A673 (cell line): ENCODE measurements at places on chromosomes 2 and 18. TPM values are rescaled to one million over a fixed set of nuclear protein-coding genes. Genes with fewer than 3 reads are reported as not detected.

Gene MARCHF4
- total RNA-seq = 2.4 and 6.1 TPM in 2 replicates

- H3K27ac ChIP-seq = no peak overlapping the region
- no peaks in the 10 kb centered on the region for H3K4me1 ChIP-seq
- no peaks in the 10 kb centered on the region for H3K36me3 ChIP-seq
These were observed 20.4 kb upstream of the XDH start for GRCh38 chr2:31434911-31435310.

Gene ZEB2
- total RNA-seq = 146 TPM in 2 replicates

DNA sequence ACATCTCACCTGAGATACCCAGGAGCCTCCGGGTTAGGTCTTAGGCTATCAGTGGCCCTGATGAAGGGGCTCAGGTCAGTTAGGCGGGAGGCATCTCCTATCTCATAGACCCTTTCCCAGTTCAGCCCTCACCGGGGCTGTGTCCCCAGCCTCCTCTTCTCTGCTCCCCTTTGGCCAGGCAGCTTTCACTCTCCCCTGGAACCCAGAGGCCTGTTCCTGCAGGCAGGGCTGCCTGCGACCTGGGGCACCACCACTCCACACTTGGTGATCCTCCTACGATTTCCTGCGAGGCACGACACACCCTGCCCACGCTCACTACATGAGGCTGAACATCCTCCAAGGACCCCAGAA, 51.2 kb downstream of the SFXN5 start:
- no peaks in the 10 kb centered on the region for H3K27me3 ChIP-seq
- no peaks in the 10 kb centered on the region for H3K36me3 ChIP-seq
- no peak for DNase-seq

- no peak for DNase-seq
- H3K36me3 ChIP-seq = no peaks in the 10 kb centered on the region
These were observed 28.2 kb upstream of the ACAA2 start for GRCh38 chr18:49841236-49842217.

Gene CDKL4
- total RNA-seq = 0.79 and 1.1 TPM in 2 replicates

Gene UCN
- total RNA-seq = 0.64 and 0.68 TPM in 2 replicates

- DNase-seq = peak; percentile 37
- no peaks in the 10 kb centered on the region for H3K36me3 ChIP-seq
- no peak overlapping the region for H3K4me3 ChIP-seq
- no peaks in the 10 kb centered on the region for H3K27me3 ChIP-seq
- H3K4me1 ChIP-seq = no peaks in the 10 kb centered on the region
These were observed 13.3 kb upstream of the CYP20A1 start for GRCh38 chr2:203225423-203226039.

- H3K27ac ChIP-seq = no peak overlapping the region
- DNase-seq = no peak
- H3K36me3 ChIP-seq = no peaks in the 10 kb centered on the region
- H3K27me3 ChIP-seq = no peaks in the 10 kb centered on the region
- no peaks in the 10 kb centered on the region for H3K4me1 ChIP-seq
- no peak overlapping the region for H3K4me3 ChIP-seq
These were observed 320.0 kb downstream of the FSIP2 start for GRCh38 chr2:186058614-186059013.

Gene TM4SF20
- not detected in 2 replicates for total RNA-seq

Gene TDRD15
- not detected in 2 replicates for total RNA-seq

GRCh38 chr2:233838251-233838650, 16.1 kb downstream of the HJURP start:
- H3K27ac ChIP-seq = no peak overlapping the region
- no peak overlapping the region for H3K4me3 ChIP-seq
- H3K27me3 ChIP-seq = no peaks in the 10 kb centered on the region
- DNase-seq = no peak
- H3K36me3 ChIP-seq = peaks cover 94% of the 10 kb centered on the region

DNA sequence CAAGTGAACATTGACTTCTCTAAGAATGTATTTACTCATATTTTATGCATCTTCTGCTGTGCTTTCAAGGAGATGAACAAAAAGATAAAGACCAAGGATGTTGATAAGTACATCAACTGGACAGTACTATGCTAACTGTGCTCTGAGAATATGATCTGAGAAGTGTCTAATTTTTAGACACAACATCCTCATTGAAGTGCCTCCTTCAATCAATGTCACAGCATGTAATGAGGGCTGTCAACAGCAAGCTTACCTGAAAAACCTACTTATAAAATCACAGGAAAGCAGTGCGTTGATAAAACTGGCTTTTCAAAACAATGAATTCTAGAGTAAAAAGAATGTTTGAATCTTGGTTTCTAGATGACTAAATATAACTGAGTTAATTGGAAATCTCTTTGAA, 452.9 kb upstream of the DSEL start:
- no peaks in the 10 kb centered on the region for H3K27me3 ChIP-seq
- no peak overlapping the region for H3K4me3 ChIP-seq
- H3K4me1 ChIP-seq = no peaks in the 10 kb centered on the region
- H3K36me3 ChIP-seq = no peaks in the 10 kb centered on the region

GRCh38 chr18:78692105-78692504, 287.5 kb upstream of the SALL3 start:
- no peak overlapping the region for H3K27ac ChIP-seq
- no peaks in the 10 kb centered on the region for H3K27me3 ChIP-seq
- no peak for DNase-seq

- no peak for DNase-seq
- peak overlapping the region; percentile 72 for H3K27ac ChIP-seq
- H3K4me1 ChIP-seq = peaks cover 14% of the 10 kb centered on the region
- H3K4me3 ChIP-seq = peak overlapping the region; percentile 88
- no peaks in the 10 kb centered on the region for H3K36me3 ChIP-seq
- H3K27me3 ChIP-seq = no peaks in the 10 kb centered on the region
These were observed 725 bp downstream of the FBXO48 start for GRCh38 chr2:68466361-68466777.

DNA sequence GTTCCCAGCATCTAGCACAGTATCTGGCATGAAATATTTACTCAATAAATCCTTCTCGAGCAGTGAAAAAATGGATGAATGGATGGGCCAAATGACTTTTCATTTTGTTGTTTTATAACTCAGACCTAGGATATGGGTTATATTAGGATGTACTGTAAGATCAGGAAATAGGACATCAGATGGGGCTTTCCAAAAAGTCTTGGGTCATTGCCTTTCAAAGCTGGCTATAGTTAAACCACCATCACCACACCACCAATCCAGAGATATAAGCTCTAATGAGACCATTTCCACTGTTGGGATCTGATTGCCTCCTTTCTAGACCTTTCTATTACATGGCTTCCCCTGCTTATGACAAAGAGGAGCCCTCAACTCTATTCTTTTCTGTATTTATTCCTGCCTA, 525.0 kb upstream of the TCF4 start:
- H3K36me3 ChIP-seq = no peaks in the 10 kb centered on the region
- H3K4me3 ChIP-seq = no peak overlapping the region
- H3K4me1 ChIP-seq = no peaks in the 10 kb centered on the region
- no peak for DNase-seq
- H3K27me3 ChIP-seq = peaks cover 9% of the 10 kb centered on the region

Gene FOXI3
- total RNA-seq = 0.11 TPM in 2 replicates

DNA sequence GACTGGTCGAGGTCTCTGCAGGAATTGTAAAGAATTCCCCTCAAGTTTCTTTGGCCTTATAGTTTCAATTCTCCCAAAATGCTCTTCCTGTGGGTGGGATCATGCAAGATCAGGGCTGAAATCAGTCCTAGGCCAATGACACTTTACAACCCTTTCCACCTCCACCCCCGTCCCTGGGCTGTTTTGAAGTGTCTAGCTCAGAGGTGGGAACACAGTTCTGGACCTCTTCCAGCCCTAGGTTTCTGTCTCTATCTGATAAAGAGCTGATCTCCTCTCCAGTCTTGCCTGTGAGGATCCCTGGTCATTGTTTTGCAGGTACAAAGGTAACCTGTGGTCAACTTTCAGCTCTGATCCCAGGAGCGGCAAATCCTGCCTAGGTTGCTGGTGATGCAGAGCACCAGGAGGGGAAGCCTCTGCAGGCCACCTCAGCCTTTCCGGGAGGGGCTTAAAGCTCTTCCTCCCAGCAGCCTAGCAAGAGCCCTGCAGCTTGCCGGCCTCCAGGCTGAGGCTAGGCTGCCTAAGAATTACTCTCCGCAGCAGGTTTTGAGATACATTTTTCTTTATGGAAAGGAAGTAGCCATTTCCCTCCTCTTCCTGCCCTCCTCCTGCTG, 69.8 kb upstream of the WIPF1 start:
- H3K27ac ChIP-seq = no peak overlapping the region
- no peaks in the 10 kb centered on the region for H3K4me1 ChIP-seq
- no peaks in the 10 kb centered on the region for H3K27me3 ChIP-seq
- no peak overlapping the region for H3K4me3 ChIP-seq
- no peaks in the 10 kb centered on the region for H3K36me3 ChIP-seq

Gene CXCR1
- total RNA-seq = not detected in 2 replicates

DNA sequence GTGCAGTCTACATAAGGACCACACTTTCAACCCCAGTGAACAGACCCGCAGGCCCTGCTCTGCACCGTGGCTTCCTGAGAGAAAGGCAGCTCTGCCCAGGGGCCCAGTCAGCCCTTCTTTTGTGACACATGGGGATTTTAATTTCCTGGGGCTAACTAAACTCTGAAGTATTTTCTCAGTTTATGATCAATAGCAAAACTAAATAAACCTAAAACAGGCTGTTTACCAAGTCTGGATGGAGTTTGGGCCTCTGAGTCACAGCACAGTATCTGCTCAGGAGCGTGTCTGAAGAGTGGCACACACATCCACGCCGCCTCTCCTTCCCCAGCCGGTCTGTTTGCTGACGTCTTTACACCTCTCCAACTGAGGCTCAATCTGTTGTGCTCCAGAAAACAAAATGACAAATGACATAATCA, 72.3 kb downstream of the LDLRAD4 start:
- H3K27ac ChIP-seq = no peak overlapping the region
- no peak overlapping the region for H3K4me3 ChIP-seq
- no peaks in the 10 kb centered on the region for H3K36me3 ChIP-seq
- no peaks in the 10 kb centered on the region for H3K27me3 ChIP-seq

DNA sequence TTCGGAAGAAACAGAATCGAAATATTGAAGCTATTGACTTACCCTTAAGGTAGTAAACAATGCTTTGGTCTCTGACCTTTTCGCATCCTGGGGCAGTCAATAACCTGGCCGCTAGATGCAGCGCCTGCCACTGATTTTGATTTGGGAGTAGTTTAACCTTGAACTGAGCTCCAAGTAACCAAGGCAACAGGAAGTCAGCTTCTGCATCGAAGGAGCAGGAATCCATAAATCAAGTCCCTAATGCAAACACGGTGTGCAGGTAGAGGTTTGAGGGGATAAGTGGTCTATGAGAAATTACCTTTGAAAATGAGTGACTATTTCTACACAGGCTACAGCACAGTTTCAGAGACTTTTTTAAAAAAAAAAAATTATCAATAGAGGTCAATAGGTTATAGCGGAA, 353.5 kb downstream of the SETBP1 start:
- H3K27ac ChIP-seq = no peak overlapping the region
- no peaks in the 10 kb centered on the region for H3K36me3 ChIP-seq
- no peak for DNase-seq
- H3K4me1 ChIP-seq = peaks cover 6% of the 10 kb centered on the region
- H3K27me3 ChIP-seq = no peaks in the 10 kb centered on the region

DNA sequence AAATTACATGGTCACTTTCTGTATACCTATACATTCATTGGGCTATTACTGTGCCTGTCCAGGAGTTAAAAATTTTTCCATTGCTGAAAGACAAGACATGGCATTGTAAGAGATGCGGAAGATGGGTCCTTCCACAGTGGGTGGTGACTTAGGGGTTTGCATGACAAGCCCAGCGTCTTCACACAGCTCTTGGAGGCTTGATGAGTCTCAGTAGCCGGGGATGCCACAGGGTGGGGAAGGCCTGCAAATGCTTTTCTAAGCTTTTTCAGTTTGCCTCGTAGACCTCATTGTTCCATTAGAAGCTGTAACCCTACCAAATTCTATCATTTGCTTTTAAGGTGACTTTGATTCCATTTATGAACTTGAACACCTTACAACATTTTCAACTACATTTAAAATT, 18.1 kb upstream of the MAPRE3 start:
- no peaks in the 10 kb centered on the region for H3K36me3 ChIP-seq
- H3K4me1 ChIP-seq = peaks cover 3% of the 10 kb centered on the region
- H3K27ac ChIP-seq = no peak overlapping the region
- H3K4me3 ChIP-seq = no peak overlapping the region
- DNase-seq = no peak
- no peaks in the 10 kb centered on the region for H3K27me3 ChIP-seq

DNA sequence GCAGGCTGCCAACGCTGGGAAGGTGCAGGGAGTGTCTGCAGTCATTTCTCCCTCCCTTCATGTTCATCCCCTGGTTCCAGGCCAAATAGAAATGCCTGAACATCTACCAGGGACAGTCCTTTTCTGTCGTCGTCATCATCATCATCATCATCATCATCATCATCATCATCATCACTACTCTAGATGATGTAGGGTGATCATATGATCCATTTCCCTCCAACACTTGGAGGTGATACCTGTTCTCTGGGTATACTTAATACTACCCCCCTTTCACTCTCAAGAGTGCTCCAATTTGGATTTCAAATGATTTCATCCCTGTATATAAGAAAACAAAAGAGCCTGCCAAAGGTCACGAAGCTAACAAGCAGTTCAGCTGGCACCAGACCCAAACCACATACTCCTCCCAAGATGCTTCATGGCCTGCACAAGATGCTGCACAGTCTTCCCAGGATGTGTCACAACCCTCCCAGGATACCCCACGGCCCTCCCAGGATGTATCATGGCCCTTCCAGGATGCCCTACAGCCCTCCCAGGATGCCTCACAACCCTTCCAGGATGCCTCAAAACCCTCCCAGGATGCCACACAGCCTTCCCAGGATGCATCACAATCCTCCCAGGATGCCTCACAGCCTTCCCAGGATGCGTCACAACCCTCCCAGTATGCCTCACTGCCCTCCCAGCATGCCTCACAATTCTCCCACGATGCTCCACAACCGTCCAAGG, 257.9 kb downstream of the DYSF start:
- no peak overlapping the region for H3K4me3 ChIP-seq
- H3K4me1 ChIP-seq = no peaks in the 10 kb centered on the region
- no peaks in the 10 kb centered on the region for H3K27me3 ChIP-seq
- no peak overlapping the region for H3K27ac ChIP-seq
- no peaks in the 10 kb centered on the region for H3K36me3 ChIP-seq
- no peak for DNase-seq

Gene TUBA4B
- total RNA-seq = not detected in 2 replicates

Gene OR6B2
- total RNA-seq = not detected in 2 replicates

Gene SPHKAP
- total RNA-seq = 10.3 and 12.8 TPM in 2 replicates

Gene SLC11A1
- 0.09 TPM in 1 of 2 replicates, not detected in the other for total RNA-seq

DNA sequence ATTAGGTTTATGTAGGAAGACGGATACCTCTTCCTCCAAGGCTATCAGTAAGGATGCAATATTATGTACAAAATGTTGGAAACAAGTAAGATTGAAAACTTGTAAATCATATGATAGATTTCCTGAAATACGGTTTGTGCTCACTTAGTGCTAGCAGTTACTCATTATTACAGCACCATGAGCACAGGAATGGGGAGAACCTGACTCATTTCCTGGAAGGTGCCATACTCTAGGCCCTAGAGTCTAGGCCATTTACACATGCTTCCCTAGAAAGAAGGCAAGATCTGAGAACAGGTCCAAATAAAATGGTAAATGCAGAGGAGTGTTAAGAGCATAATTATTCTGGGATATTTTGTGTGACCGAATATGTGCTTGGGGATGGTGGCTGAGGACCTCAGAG, 467.7 kb upstream of the CELF4 start:
- no peaks in the 10 kb centered on the region for H3K36me3 ChIP-seq
- no peaks in the 10 kb centered on the region for H3K27me3 ChIP-seq
- no peak overlapping the region for H3K4me3 ChIP-seq
- no peak for DNase-seq
- H3K4me1 ChIP-seq = no peaks in the 10 kb centered on the region
- no peak overlapping the region for H3K27ac ChIP-seq

GRCh38 chr18:80107426-80107825, 1.6 kb upstream of the ADNP2 start:
- H3K27me3 ChIP-seq = no peaks in the 10 kb centered on the region
- H3K27ac ChIP-seq = no peak overlapping the region
- H3K4me3 ChIP-seq = no peak overlapping the region
- H3K4me1 ChIP-seq = peaks cover 10% of the 10 kb centered on the region
- DNase-seq = no peak

Gene MAP3K20
- 40.0 and 43.7 TPM in 2 replicates for total RNA-seq
